ENCODE measurements at places on chromosomes 7 and 10.

DNA sequence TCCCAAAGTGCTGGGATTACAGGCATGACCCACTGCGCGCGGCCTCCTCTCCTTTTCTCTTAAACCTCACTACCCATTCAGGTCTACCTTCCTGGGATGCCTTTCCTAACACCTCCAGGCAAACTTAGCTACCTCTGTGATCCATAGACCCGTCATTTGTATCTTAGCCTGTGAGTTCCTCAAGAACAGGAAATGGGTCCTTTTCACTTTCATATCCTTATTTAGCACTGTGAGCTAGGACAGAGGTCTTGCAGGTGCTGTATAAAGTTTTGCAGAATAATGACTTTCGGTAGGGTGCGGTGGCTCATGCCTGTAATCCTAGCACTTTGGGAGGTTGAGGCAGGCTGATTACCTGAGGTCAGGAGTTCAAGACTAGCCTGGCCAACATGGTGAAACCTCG lies 215.7 kb downstream of the RELN start:
- DNase-seq = no peak

DNA sequence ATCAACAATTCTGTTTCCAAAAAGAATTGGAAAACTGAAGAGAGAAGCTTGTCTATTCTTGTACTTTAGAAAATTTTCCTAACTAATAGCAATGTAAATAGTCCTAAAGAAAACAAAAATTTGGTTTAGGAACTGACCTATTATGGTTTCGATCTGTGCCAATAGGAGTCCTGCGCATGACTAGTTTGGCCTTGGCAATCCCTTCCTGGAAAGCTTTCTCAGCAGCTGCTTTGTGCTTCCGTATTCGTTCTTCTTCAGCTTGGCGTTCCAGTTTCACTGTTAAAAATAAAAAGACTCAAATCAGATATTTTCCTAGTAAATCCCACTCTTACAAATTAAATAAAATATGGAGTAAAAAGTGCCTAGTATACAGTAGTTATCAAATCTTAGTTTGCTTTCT lies 36.6 kb downstream of the FZD9 start:
- DNase-seq = no peak

DNA sequence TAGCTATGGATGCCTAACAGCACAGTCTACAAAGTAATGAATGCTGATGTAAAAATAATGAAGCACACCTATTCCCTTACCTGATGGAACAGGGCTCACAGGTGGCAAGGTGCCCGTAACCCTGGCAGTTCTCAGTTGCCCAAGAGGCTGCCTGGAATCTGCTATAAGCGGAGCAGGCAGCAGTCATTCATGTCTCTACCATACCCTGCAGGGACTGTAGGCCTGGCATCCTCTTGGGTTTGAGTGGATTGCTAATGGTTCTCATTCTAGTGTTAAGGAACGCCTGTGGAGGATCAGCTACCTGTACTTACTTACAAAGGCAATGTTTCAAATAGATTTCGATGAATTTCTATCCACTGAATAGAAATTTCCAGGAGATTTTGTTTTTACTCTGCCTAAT lies 38.4 kb downstream of the BAIAP2L1 start:
- no peak for DNase-seq

DNA sequence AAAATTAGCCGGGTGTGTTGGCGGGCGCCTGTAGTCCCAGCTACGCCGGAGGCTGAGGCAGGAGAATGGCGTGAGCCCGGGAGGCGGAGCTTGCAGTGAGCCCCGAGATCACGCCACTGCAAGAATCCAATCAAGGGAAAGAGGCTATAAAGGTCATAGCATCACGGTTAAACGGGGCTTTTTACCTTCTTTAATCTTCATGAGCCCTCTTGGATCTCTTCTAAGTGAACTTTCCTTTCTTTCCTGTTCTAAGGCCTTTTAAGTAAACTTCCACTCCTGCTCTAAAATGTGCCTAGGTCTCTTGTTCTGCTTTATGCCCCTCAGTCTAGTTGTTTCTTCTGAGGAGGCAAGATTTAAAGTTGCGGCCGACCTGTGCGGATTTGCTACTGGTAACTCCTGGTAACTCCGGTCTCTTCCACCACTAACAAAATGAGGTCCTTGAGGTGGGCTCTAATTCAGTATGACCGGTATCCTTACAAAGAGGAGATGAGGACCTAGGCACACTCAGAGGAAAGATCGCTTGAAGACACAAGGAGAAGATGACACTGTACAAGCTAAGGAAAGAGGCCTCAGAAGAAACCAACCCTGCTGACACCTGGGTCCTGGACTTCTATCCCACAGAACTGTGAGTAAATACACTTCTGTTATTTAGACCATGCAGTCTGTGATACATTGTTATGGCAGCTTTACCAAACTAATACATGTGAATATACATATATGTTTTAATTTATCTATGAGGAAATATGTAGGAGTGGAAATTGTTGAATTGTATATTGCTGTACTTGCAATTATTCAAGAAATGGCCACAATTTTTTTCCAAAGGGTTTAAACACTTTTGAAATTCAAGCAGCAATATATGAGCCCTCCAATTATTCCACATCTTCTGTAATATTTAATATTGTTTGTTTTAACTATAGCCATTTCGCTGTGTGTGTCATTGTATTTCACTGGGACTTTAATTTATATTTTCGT lies 331.5 kb upstream of the CNTNAP2 start:
- DNase-seq = no peak

DNA sequence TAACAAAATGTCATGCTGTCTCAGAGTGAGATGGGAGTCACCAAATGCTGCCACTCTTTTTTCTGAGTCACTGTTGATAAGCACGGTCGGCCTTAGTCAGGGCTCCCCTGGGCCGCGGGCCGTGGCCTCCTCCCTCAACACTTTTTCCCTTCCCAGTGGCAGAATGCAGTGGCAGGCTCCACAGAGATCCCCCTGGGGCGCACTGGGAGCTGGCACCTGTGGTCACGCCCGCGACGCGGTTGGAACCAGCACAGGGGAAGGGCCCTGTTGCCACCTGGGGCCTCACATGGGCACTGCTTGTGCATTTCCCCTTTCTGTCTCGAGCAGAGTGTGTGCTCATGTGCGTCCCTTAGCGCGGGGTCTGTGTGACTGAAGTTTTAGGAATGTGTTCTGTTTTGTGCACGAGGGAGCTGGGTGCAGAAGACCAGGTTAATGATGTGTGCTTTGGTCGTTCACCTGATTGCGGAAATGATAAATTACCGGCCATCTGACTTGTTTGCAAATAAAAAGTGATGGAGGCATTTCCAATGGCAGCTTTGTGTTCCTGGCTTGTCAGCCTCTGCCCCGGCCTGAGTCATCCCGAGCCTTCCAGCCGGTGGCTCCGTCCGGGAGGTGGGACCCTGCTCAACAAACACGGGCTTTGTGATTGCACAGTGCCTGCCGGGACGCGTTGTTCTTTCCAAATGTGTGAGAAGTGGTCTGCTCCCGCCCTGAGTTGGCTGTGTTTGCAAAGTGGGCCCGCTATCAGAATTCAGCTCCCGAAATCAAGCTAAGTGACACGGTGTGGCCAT lies 100.7 kb downstream of the NKX6-2 start:
- no peak for DNase-seq

- no peak for DNase-seq
Measured at GRCh38 chr10:104706886-104707285, 65.8 kb downstream of the SORCS3 start.

All from NCI-H1436 treated with DMSO at 0.1 percent for 48 hours (cell line).